Astrocyte of the spinal cord (primary cell): ENCODE measurements at places on chromosomes 7 and 10.

- peak; percentile 81 for DNase-seq
These were observed 158.0 kb upstream of the ITGB1 start for GRCh38 chr10:33115738-33116719.

- peak; percentile 3 for DNase-seq
These were observed 117.0 kb downstream of the OAT start for GRCh38 chr10:124301736-124302135.

GRCh38 chr7:4073750-4074149, 608.3 kb upstream of the FOXK1 start:
- no peak for DNase-seq

DNA sequence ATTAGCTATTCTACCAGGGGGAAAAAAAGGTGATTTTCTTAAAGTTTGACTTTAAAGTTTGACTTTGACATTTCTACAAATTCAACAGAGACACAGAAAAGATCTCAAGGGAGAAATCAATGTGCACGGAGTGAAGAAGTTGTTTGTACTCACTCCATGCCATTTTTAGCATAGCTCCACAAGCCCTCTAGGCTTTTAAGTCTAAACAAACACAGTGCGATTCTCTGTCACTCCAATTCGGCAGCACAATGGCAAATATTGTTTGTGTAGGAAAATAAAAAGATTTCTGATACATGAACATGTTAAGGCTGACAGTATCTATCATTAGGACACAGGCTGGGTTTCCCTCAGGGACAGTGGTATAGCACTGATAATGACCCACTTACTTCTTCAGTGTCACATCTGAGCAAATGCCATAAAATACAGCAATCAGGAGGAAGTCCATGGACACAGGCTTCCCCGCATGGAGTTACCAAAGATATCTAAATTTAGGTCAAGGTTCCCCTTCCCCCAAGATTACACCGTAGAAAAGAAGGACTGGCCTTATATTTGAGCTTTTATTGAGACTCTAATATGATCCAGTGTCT, 28.0 kb downstream of the GSAP start:
- DNase-seq = no peak

DNA sequence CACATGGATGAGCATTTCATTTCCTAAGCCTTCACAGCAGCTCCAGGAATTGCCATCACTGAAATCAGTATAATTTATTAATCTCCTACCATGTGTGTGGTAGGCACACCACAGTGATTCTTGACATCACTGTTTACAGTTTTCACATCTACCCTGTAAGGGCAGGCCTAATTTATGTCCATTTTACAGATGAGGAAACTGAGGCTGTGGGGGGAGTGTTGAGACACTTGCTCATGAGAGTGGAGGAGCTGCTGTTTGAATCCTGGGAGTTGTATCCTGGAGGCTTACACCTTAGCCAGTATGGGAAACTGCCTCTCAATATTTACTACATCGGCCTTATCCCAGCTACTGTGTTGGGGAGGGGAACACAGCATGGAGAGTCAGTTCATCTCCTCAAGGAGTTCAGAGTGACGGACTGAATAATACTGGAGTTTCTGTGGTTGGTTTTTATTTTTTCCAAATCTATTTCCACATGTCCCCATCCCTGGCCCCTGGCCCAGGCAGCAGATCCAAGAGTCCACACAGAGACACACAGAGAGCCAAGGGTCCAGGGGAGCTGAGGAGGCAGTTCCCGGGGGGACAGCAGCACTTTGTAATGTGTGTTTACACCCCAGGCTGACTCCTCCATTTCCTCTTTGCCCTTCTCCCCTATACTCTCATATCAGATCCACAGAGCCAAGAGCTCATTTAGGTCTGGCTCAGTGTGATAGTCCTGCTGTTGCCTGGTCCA, 13.2 kb downstream of the UBTD1 start:
- no peak for DNase-seq

DNA sequence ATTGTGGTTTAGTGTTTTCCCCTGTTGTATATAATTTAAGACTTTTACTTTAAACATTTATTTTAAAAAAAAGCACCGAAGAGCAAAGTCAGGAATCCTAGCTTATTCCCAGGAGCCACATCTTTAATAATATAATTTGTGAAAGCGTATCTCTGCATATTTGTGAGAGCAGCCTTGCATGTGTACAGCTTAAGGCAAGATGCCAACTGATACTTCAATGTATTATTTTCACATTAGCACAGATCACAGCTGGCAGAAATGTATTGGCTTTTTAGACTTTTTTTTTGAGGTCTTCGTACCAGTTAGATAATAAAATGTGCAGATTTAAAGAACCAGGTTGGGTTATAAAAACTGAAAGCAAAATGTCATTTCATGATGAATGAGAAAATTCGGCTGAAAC, 845.7 kb upstream of the POT1 start:
- DNase-seq = no peak
